Panc1 (cell line): ENCODE measurements at places on chromosomes 13 and 19. TPM values are rescaled to one million over a fixed set of nuclear protein-coding genes. Genes with fewer than 3 reads are reported as not detected.

MRPL4 gene
- total RNA-seq = 62.8 TPM

PGLYRP1 gene
- not detected for total RNA-seq

PPM1N gene
- 3.3 TPM for total RNA-seq

OR4F17 gene
- total RNA-seq = not detected

SYCN gene
- total RNA-seq = 0.33 TPM

TNNI3 gene
- total RNA-seq = 14.6 TPM

KLK3 gene
- not detected for total RNA-seq

SPTBN4 gene
- total RNA-seq = 1.2 TPM

SLC25A41 gene
- 0.21 TPM for total RNA-seq

ZNF177 gene
- total RNA-seq = 4.6 TPM

PNMA8A gene
- not detected for total RNA-seq

C19orf85 gene
- total RNA-seq = not detected

- no peaks in the 10 kb centered on the region for H3K27me3 ChIP-seq
- no peaks in the 10 kb centered on the region for H3K36me3 ChIP-seq
- H3K4me1 ChIP-seq = no peaks in the 10 kb centered on the region
- no peak overlapping the region for H3K27ac ChIP-seq
Measured at GRCh38 chr19:27718234-27718633, 1494.7 kb downstream of the UQCRFS1 start.

- H3K27me3 ChIP-seq = no peaks in the 10 kb centered on the region
- no peaks in the 10 kb centered on the region for H3K36me3 ChIP-seq
- H3K27ac ChIP-seq = no peak overlapping the region
- H3K4me1 ChIP-seq = peaks cover 19% of the 10 kb centered on the region
- H3K4me3 ChIP-seq = no peak overlapping the region
Measured at GRCh38 chr13:110525328-110526319, 35.9 kb downstream of the RAB20 start.

GRCh38 chr13:30042891-30043630, 192.6 kb upstream of the UBL3 start:
- H3K4me3 ChIP-seq = no peak overlapping the region
- no peaks in the 10 kb centered on the region for H3K4me1 ChIP-seq
- H3K27me3 ChIP-seq = no peaks in the 10 kb centered on the region
- H3K36me3 ChIP-seq = no peaks in the 10 kb centered on the region
- no peak overlapping the region for H3K27ac ChIP-seq
- no peak for DNase-seq

DNA sequence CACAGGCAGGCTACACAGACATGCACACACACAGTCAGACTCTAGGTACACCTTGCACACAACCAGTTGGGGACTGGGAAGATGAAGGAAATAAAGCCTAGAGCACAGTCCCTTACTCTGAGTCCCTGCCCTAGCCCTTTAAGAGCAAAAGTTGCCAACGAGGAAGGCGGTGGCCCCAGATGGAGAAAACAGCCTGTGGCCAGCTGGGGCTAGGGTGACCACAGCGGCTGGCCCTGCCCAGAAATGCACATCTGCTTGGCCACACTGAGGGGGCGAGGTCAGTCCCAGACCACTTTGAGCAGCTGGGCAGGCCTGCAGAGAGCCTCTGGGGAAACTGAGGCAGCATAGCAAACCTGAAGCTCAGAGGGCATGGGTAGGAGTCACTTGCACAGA, 52.3 kb downstream of the PTPRS start:
- DNase-seq = no peak
- H3K36me3 ChIP-seq = no peaks in the 10 kb centered on the region
- no peak overlapping the region for H3K4me3 ChIP-seq
- H3K4me1 ChIP-seq = no peaks in the 10 kb centered on the region
- H3K27ac ChIP-seq = no peak overlapping the region

DNA sequence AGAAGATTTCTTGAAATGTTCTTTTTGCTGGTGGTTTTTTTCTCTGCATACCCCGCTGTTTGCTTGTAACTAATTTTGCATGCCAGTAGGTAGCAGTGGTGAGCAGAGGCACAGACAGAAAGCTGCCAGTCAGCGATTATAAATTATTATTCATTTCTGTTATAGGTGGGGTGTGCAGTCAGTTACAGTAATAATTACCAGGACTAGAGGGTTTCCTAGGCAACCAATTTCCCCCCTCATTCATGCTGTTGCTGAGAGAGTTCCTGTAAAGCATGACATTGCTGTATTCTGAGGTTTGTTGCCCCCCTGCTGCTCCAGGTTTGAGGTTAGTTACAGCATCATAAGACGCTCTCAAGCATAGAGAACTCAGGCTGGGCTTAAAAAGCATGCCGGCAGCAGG, 104.5 kb downstream of the URI1 start:
- H3K27ac ChIP-seq = no peak overlapping the region
- no peaks in the 10 kb centered on the region for H3K27me3 ChIP-seq
- peak; percentile 4 for DNase-seq
- no peak overlapping the region for H3K4me3 ChIP-seq

GRCh38 chr13:77952737-77953136, 34.1 kb upstream of the EDNRB start:
- H3K36me3 ChIP-seq = no peaks in the 10 kb centered on the region
- H3K4me1 ChIP-seq = no peaks in the 10 kb centered on the region
- H3K27ac ChIP-seq = no peak overlapping the region
- no peak overlapping the region for H3K4me3 ChIP-seq
- DNase-seq = no peak

DNA sequence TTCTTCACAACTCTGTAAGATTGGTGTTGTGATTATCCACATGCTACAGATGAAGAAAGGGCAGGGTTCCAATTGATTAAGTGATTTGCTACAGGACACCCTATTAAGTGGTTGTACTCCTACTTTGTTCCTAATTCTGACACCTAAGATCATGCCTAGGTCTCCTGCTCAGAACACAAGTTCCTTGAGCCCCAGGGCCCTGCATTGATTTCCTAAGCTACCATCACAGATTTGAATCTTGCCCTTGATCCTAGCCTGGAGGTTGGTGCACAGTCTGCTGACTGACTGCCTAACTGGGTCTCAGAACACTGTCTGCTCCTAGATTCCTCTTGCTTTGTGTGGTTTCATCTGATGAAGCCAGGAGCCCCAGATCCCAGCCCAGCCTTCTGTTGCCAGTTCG, 19.6 kb upstream of the WDFY2 start:
- no peak overlapping the region for H3K4me3 ChIP-seq
- no peak overlapping the region for H3K27ac ChIP-seq
- H3K27me3 ChIP-seq = no peaks in the 10 kb centered on the region
- H3K36me3 ChIP-seq = no peaks in the 10 kb centered on the region

GRCh38 chr13:72561791-72562190, 165.6 kb downstream of the MZT1 start:
- no peak overlapping the region for H3K4me3 ChIP-seq
- no peaks in the 10 kb centered on the region for H3K27me3 ChIP-seq
- H3K4me1 ChIP-seq = no peaks in the 10 kb centered on the region
- no peaks in the 10 kb centered on the region for H3K36me3 ChIP-seq

DNA sequence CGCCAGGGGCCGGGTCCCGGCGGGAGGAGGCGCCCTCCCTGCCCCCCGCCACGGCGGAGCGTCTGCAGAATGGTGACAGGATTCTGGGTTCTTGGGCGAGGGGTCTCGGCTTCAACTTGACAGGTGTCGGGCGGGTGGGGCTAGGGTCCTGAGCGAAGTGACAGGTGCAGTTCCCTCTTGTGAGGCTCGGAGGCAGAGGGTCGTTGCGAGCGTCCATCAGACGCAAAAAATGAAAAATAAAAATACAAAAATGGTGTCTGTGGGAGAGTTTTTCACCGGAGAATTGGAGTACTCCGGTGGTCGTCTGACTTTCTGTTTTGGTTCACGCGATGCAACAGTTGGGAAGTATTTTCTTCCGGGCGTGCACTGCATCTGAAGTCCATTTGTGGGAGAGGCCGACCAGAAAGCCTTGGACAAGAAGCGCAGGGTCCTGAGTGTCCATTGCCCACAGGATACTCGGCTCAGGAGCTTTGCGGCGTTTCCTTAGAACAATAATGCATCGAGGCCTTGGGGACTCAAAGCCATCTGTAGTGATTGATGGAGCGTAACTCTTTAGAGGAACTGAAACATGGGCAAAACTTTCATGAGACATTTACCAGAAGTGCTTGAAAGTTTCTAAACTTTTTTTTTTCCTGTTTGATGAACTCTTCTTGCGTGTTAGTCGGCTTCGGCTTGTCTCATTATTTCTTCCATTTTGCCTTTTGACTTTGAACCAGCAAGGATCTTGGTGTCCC, 759 bp downstream of the RB1 start:
- peaks cover 3% of the 10 kb centered on the region for H3K4me1 ChIP-seq
- H3K27ac ChIP-seq = peak overlapping the region; percentile 79
- peaks cover 2% of the 10 kb centered on the region for H3K36me3 ChIP-seq
- H3K4me3 ChIP-seq = peak overlapping the region; percentile 76
- DNase-seq = no peak

- H3K36me3 ChIP-seq = peaks cover 6% of the 10 kb centered on the region; the same call in 1 of the 2 replicates
- no peaks in the 10 kb centered on the region for H3K27me3 ChIP-seq
- H3K4me3 ChIP-seq = peak overlapping the region; percentile 78
- no peak for DNase-seq
- peak overlapping the region; percentile 75 for H3K27ac ChIP-seq
- H3K4me1 ChIP-seq = peaks cover 43% of the 10 kb centered on the region
Measured at GRCh38 chr19:2050349-2050990, 574 bp downstream of the MKNK2 start.

GRCh38 chr13:61052175-61052574, 363.5 kb downstream of the PCDH20 start:
- DNase-seq = no peak
- H3K4me1 ChIP-seq = no peaks in the 10 kb centered on the region
- no peak overlapping the region for H3K27ac ChIP-seq
- no peaks in the 10 kb centered on the region for H3K36me3 ChIP-seq

- H3K27ac ChIP-seq = peak overlapping the region; percentile 100
- H3K4me3 ChIP-seq = peak overlapping the region; percentile 9; the same call in 1 of the 2 replicates
- H3K27me3 ChIP-seq = no peaks in the 10 kb centered on the region
- no peak for DNase-seq
- peaks cover 2% of the 10 kb centered on the region; the same call in 1 of the 2 replicates for H3K36me3 ChIP-seq
Measured at GRCh38 chr13:97328222-97328790, 105.7 kb upstream of the RAP2A start.

- H3K4me1 ChIP-seq = peaks cover 8% of the 10 kb centered on the region
- H3K27ac ChIP-seq = peak overlapping the region; percentile 87
- no peaks in the 10 kb centered on the region for H3K27me3 ChIP-seq
Measured at GRCh38 chr13:36998624-36999041, 507 bp downstream of the ALG5 start.

DNA sequence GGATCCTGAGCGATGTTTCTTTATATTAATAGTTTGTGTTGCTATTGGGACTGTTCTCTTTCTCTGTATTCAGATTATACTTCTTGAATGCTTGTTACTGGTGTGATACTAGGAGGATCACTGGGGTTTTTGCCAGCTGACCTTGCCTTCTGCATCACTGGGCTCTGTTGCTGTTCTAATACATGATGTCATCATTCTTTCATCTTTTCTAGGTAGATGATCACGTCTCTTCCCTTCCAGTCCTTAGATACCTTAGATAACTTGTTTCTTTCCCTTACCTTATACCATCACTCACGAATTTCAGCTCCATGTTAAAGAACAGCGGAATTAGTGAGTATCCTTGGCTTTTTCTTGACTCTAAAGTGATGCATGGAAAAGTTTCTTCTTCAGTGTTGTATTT, at the start of gene OR10H3:
OR10H3 (plus strand) TSS at position 264 of the 400 bp plus-strand sequence. CDS start 3,408 bp downstream, outside the sequence.
- no peaks in the 10 kb centered on the region for H3K36me3 ChIP-seq
- no peak within 1 kb of the TSS for H3K4me3 ChIP-seq
- H3K27ac ChIP-seq = no peak within 1 kb of the TSS
- no peaks in the 10 kb centered on the region; the same call in 1 of the 2 replicates for H3K27me3 ChIP-seq
- DNase-seq = no peak
- H3K4me1 ChIP-seq = no peaks in the 10 kb centered on the region

DNA sequence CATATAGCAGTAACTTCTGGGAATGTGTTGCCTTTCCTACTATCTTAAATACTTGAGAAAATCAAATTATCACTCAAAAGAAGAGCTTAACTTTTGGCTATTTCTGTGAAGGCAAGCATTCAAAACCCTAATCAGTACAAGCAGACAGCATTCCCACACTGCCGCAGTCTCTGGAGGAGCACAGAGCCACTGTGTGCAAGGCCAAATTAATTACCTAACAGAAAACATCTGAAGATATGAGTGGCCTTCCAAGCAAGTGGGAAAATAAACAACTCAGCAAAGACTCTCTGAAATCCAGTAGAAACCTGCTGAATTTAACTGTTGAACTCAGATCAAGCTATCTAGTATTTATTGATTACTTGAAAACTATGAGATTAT, 68.2 kb downstream of the COL4A1 start:
- DNase-seq = no peak
- no peak overlapping the region for H3K27ac ChIP-seq
- no peaks in the 10 kb centered on the region for H3K36me3 ChIP-seq
- H3K4me1 ChIP-seq = no peaks in the 10 kb centered on the region

- peaks cover 12% of the 10 kb centered on the region for H3K4me1 ChIP-seq
- H3K27me3 ChIP-seq = no peaks in the 10 kb centered on the region
- H3K27ac ChIP-seq = no peak overlapping the region
- DNase-seq = no peak
Measured at GRCh38 chr19:19610376-19611202, 7.9 kb downstream of the PBX4 start.

DNA sequence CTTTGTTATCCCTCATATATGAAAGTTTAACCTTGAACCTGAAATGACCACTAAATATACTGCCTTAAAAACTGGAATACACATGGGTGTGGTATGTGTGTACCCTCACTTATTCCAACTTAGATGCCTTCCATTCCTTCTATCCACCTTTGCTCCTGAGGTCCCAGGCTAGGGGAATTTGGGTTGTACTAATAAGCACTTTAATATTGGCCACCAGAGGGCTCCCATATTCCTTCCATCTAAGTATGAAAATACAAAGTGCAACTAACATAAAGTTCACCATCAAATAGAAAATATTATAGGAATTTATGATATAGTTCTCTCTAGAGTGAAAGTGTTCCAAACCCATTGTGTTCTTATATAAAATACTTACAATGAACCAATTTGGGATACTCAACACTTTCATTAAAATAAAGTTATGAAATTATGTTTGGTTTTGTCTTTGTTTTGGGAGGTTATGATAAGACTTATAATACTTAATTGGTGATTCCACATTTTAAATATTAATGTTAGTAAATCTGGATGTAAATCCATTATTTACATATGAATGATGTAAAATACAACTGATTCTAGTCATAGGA, 62.3 kb downstream of the ITGBL1 start:
- H3K36me3 ChIP-seq = no peaks in the 10 kb centered on the region; the same call in 1 of the 2 replicates
- H3K4me1 ChIP-seq = no peaks in the 10 kb centered on the region; the same call in 1 of the 2 replicates
- H3K4me3 ChIP-seq = no peak overlapping the region
- no peaks in the 10 kb centered on the region for H3K27me3 ChIP-seq
- no peak overlapping the region for H3K27ac ChIP-seq
- no peak for DNase-seq

DNA sequence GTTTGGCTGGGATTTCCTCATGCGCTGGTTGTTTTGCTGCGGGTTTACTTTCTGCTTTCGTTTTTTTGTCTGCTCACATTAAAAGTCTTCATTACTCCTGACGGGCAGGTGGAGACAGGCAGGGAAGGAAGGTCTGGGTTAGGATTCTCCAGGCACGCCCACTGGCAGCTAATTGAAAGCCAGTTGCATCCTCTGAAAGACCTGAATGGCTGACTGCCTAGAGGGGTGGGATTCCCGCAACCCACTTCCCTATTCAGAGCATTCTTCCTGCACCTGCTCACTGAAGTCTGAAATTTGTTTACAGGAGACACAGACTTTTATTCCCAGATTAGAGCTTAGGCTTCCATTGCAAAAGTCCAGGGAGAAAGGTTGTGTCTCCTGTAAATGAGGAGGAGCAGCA, 172.0 kb downstream of the UQCRFS1 start:
- H3K4me1 ChIP-seq = no peaks in the 10 kb centered on the region
- H3K27me3 ChIP-seq = peaks cover 2% of the 10 kb centered on the region; the same call in 1 of the 2 replicates
- H3K36me3 ChIP-seq = no peaks in the 10 kb centered on the region

GRCh38 chr13:62119739-62120700, 704.4 kb upstream of the PCDH20 start:
- H3K4me1 ChIP-seq = no peaks in the 10 kb centered on the region
- no peak overlapping the region for H3K4me3 ChIP-seq
- H3K36me3 ChIP-seq = no peaks in the 10 kb centered on the region
